Urinary bladder (tissue), 4 donors: ENCODE measurements at places on chromosomes 5 and 9. TPM values are rescaled to one million over a fixed set of nuclear protein-coding genes. Genes with fewer than 3 reads are reported as not detected.

PPP3R2 gene
- 0.21 TPM for total RNA-seq

GRCh38 chr9:88370346-88370745 lies 17.9 kb upstream of the SPIN1 start:
- DNase-seq, result no peak

DNA sequence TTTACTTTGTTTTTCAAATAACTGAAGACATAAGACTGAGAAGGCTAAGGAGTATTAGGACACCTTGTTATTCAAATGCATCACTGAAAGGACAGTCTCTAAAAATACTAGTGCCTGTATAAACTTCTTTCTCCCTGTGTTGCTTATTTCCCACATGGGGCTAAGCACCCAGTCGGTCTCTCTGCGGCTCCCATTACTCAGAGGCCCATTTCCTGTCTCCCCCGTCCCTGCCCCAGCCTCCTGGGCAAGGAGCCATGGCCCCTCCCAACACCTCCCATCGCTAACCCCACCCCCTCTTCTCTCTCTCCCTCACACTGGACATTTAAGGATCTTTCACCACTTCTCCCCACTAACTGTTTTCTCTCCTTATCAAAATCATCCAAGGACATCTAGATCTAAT lies 81.9 kb downstream of the EBF1 start:
- no peak for DNase-seq

PGGT1B gene
- total RNA-seq, result 30.5 TPM

LHX3 gene
- not detected for total RNA-seq

CNTFR gene
- total RNA-seq, result 5.6 TPM

CDH12 gene
- total RNA-seq, result 3.5 TPM

- no peak for DNase-seq
These were observed 33.9 kb downstream of the VLDLR start for GRCh38 chr9:2655411-2655901.

GRCh38 chr5:56346741-56347535 lies 113.8 kb upstream of the ANKRD55 start:
- no peak for DNase-seq

BAAT gene
- not detected for total RNA-seq

- no peak for DNase-seq
These were observed 5.5 kb downstream of the CXXC5 start for GRCh38 chr5:139653616-139654015.

DNA sequence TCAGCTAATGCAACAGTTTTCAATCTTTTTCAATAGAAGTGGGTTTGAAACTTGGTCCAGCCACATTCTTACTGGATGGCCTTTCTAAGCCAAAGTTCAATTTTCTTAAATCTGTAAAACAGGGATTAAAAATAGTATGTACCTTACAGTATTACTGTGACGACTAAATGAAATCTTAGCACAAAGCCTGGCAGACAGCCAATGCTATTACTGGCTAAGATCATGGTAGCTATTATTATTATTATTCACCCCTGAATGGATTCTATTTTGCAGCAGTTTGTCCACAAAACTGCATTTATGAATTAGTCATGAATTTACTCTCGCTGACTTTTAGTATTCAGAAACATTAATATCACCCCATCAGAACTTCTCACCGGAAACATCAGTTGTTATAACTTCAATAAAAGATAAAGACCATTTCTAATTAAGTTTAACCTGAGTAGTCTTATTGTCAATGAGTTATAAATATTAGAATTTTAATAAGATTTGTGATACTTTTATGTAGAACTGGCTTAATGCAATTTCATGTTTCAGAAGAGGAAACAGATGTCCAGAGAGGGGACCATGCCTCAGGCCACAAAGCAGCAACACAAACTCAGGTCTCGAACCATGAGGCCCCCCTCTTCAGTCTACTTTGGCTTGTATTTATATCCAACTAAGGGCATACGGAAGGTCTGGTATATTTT lies 468.2 kb downstream of the ARHGEF28 start:
- DNase-seq, result no peak

CAVIN4 gene
- 12.8 TPM for total RNA-seq

- no peak for DNase-seq
These were observed 2.9 kb downstream of the CCDC107 start for GRCh38 chr9:35660966-35661415.

- no peak for DNase-seq
These were observed 357.4 kb upstream of the CCNH start for GRCh38 chr5:87770016-87770570.

- no peak for DNase-seq
These were observed 150.0 kb downstream of the NSG2 start for GRCh38 chr5:174195517-174195916.

DNA sequence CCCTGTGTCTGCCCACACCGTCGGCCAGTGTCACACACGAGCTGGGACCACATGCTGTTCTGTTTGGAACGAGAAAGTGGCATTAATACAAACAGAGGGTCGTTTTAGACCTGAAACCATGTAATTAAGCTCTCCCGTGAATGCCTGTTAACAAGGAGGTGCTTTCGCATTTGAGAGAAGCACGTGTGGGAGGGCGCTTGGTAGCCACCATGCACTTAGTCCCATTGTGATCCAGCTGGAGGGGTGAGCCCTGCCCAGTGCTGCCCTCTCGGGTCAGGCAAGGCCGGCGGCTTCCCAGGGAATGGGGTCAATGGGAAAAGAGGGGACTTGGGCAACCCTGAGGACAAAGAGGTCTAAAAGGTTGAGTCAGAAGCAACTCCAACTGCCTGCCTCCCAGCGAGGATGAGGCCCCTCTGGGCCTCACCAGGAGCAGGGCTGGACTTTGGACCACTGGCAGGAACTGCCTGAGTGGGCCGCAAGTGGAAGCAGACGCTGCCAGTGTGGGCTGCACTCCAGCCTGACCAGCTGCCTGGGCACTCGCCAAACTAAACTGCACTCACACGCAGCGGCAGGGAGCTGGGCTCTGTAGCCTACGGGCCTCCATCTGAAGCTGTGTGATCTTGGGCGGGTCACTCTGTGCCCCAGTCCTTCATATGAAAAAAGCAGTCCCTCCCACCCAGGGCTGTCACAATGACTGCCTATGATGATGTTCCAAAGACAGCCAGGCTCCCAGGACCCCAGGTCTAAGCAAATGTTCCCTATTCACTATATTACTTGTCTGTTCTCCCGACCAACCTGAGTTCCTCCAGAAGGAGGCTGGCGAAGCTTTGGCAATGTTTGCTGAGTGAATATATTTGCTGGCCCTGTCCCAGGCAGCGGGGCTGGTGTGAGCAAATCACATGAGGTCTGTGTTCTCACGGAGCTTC lies 195.7 kb downstream of the CDK5RAP2 start:
- DNase-seq, result no peak

- DNase-seq, result no peak
These were observed 3.0 kb downstream of the GOLM1 start for GRCh38 chr9:86096386-86096785.

DRD1 gene
- 4.2 TPM for total RNA-seq

- DNase-seq, result no peak
These were observed 296.6 kb downstream of the MED10 start for GRCh38 chr5:6081727-6082210.

PCDH12 gene
- total RNA-seq, result 14.6 TPM

GRCh38 chr5:136202469-136203205 lies 9.7 kb upstream of the SMIM32 start:
- no peak for DNase-seq

BHMT2 gene
- total RNA-seq, result 4.1 TPM

GRXCR2 gene
- total RNA-seq, result not detected

DNA sequence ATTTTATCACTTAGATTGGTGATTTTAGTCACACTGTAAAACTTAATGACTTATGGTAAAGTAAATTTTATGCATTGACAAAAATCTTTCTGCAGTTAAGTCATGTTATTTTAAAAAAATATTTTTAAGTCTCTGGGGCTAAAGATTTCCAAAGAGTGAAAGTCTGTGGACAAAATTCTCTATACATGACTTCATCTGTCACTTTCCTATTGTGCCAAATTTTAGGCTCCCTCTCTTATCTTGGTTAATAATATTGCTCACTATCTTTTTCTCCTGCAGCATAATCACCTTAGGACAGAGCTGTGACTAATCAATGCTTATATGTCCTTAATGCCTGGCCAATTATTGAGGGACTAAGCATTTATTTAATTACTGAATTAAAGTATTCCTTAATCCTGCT lies 15.2 kb downstream of the LURAP1L start:
- no peak for DNase-seq

GRCh38 chr9:19136129-19136528 lies 8.8 kb upstream of the PLIN2 start:
- no peak for DNase-seq

- DNase-seq, result no peak
These were observed 67.1 kb downstream of the KLF4 start for GRCh38 chr9:107422189-107423185.

DNA sequence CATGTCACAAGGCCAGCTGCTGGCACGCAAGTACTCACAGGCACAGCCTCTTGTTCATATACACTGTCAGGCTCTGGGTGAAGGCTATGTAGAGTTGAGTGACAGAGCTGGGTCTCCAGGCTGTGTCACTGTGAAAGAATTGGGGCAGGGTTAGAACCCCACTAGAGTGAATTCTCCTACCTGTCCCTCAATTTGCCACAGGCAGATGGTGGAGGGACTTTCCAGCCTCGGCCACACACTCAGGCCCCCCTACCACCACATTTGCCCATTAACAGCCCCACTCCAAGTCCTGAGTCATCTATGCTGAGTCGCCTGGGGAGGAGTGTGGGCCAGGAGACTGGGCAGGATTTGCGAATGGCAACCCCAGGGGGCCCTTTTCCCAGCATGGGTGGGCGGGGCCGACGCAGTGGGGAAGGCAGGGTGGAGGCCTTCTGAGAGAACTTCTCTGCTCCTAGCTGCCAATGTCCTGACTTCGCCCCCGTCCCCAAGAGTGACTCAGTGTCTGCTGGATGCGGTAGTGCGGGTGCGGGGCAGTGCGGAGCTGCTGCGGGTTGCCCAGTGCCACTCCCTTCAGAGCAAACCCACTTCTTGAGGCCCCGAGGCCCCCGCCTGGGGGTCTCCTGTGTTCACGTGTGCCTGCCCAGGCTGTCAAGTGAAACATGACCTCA lies 50.3 kb upstream of the PSD2 start:
- DNase-seq, result no peak

PTPA gene
- 48.5 TPM for total RNA-seq

PCDHA1 gene
- total RNA-seq, result 0.21 TPM

ORM2 gene
- total RNA-seq, result not detected

DNA sequence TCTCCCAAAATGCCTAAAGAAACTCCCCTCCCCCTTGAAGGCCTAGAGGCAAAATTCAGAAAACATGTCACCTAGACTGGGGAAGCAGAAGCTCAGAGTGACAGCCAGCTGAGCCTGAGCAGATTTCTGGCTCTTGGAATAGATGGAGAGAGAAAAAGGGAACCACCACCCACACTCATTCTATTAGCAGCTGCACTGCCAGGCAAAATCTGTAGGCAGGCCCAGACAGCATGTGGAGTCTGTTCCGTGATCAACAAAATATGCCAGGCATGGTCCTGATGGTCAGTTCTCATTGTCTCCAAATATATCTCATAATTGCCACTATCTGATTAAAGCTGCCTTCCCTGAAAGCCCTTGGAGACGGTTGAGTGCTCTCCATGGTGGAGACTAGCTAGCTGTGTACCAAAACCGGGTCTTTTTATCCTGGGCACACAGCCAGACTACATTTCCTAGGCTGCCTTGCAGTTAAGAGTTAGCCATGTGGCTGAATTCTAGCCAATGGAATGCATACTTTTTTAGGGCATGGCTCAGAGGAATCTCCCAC lies 131.7 kb upstream of the GPR151 start:
- no peak for DNase-seq

PCDHGB1 gene
- total RNA-seq, result 5.7 TPM
